ENCODE measurements at places on chromosomes 1 and 21.
A peak's percentile ranks its signal among the peaks of the same experiment; 100 is the strongest.

DNA sequence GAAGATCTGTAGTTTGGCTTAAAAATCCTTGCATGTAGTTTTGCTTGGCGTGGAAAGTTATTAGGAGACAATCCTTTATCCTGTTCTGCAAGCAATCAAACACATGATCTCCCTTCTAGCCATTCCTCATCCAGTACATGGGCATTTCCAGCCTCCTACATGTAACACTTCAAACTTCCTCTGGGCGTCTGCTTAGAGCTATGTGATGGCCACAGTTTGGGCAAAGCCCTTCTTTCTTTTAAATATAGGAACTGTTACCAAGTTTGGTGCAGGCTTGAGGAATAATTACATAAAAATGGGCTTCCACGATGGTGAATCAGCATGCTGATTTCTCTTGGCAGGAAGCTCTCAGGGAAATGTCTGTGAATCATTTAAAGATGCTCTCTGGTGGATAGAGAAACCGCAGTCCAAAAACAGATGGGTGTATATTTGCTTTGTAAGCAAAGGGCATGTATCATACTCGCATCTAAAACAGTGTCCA lies 176.9 kb upstream of the FMN2 start:
- DNase-seq: no peak

GRCh38 chr1:9426291-9426711 lies 113.0 kb upstream of the SLC25A33 start:
- DNase-seq: peak; percentile 84

DNA sequence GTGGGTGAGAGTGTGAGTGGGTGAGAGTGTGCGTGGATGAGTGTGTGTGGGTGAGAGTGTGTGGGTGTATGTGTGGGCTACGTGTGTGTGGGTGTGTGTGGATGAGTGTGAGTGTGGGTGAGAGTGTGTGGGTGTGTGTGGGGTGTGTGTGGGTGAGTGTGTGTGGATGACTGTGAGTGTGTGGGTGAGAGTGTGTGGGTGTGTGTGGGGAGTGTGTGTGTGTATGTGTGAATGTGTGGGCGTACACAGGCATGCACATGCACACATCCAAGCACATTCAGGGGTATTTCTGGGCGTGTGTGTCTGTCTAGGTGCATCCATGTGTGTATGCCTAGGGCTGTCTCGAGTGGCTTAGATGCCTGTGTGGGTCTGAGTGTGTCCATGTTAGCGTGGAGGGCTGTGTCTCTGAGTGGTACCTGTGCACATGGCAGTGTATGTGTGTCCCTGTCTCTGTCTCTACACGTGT lies 14.0 kb downstream of the SDC3 start:
- no peak for DNase-seq

DNA sequence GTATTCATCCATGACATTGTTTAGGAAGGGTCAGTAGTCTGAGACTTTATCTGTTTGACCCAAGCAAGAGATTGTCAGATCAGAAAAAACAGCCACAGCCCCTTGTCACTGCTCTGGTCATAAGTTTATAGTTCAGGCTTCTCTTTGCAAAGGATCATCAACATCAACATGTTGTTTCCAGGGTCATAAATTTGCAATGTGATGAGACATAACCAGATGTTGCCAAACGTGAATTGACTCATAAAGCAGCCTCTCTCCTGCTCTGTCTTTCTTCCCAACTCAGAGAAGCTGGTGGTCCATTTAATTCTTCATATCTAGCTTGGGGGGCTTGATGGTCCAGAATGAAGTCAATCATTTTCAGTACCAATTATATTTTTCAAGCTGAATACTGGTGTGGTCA lies 507.2 kb upstream of the PBX1 start:
- no peak for DNase-seq

GRCh38 chr1:162235241-162235800 lies 141.3 kb downstream of the SPATA46 start:
- no peak for DNase-seq

- no peak for DNase-seq
Observed at GRCh38 chr1:173410133-173410793, 66.9 kb upstream of the PRDX6 start.

- no peak for DNase-seq
Observed at GRCh38 chr1:108657356-108658080, 3.4 kb downstream of the HENMT1 start.

GRCh38 chr21:39788383-39788782 lies 43.4 kb downstream of the IGSF5 start:
- no peak for DNase-seq

- no peak for DNase-seq
Observed at GRCh38 chr1:8363767-8364301, 45.9 kb downstream of the SLC45A1 start.

DNA sequence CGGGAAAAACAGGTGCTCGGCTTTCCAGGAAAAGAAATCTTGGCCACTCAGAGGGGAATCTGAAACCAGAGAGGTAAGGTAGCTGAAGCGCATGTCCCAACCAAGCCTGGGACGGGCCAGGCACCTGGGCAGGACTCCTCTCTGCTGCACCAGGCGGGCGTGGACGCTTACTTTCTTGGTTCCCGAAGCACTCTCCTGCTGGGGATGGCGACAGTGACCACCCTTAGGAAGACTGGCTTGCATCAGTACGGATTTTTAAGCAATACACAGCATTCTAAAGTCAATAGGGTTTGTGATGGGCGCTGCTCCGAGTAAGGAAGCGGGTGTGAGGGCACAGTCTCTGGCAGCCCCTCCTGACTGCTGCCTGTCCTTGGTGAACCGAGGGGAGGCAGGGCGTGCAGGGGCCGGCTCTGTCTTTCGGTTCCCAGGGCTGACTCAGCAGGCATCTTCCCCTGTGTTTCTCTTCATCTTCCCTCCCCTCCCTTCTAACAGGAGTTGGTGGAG lies 74.9 kb upstream of the ANGPTL1 start:
- peak; percentile 42 for DNase-seq

DNA sequence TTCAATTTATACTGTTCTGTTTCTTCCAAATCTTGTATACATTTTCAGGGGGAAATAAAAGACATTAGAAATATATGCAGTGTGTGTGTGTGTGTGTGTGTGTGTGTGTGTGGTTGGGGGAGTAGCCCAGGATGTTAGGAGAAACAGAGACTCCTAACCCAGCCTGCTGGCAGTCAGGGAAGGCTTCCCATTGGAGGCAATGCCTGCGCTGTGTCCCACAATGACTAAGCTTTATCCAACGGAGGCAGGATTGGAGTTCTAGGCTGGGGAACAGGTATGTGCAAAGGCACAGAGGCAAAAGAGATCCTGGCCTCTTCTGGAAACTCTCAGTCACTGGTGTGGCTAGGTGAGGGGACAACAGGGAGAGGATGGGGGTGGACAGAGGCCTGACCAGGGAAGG lies 16.5 kb upstream of the ADGRB2 start:
- DNase-seq: no peak

GRCh38 chr21:17650292-17650691 lies 37.6 kb upstream of the BTG3 start:
- DNase-seq: no peak

Measured in activated CD8-positive, alpha-beta memory T cell treated with anti-CD3 and anti-CD28 coated beads for 24 hours (primary cell).